ENCODE measurements at places on chromosomes 1 and 21. TPM values are rescaled to one million over a fixed set of nuclear protein-coding genes. Genes with fewer than 3 reads are reported as not detected.
A peak's percentile ranks its signal among the peaks of the same experiment; 100 is the strongest.

- no peak for DNase-seq
- no peaks in the 10 kb centered on the region for H3K27me3 ChIP-seq
- H3K27ac ChIP-seq = no peak overlapping the region
Observed at GRCh38 chr1:17765444-17766411, 10.6 kb downstream of the ACTL8 start.

- no peak overlapping the region for H3K4me3 ChIP-seq
- peaks cover 20% of the 10 kb centered on the region for H3K4me1 ChIP-seq
- no peak overlapping the region for H3K27ac ChIP-seq
- DNase-seq = no peak
- H3K27me3 ChIP-seq = no peaks in the 10 kb centered on the region
Observed at GRCh38 chr1:184483101-184483683, 96.4 kb downstream of the C1orf21 start.

- peaks cover 7% of the 10 kb centered on the region for H3K4me1 ChIP-seq
- no peaks in the 10 kb centered on the region for H3K36me3 ChIP-seq
- no peaks in the 10 kb centered on the region for H3K27me3 ChIP-seq
- H3K27ac ChIP-seq = no peak overlapping the region
- DNase-seq = no peak
Observed at GRCh38 chr1:94872771-94873495, 52.8 kb downstream of the SLC44A3 start.

DNA sequence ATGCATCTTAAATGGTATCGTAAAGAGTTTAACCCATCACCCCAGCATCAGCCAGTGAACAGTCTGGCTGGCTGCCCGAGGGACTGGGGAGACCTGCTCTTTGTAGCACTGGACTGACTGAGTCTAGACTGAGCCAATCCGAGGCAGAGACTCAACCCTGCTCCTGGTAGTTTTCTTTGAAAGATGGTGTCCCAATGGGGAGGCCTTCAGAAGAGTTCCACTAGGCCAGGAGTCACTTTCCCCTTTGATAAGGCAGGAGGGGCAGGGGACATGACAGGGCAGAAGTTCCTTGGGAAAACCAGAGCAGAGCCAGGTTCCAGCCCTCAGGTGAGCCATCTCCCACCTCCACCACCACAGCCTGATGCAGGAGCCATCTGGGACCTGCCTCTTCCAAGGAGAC is 203.5 kb downstream of the CAMTA1 start:
- DNase-seq = no peak
- H3K4me1 ChIP-seq = 0 out of 2 replicates have a peak, but pooled peaks cover 3% of the 10 kb centered on the region
- no peaks in the 10 kb centered on the region for H3K36me3 ChIP-seq
- H3K27me3 ChIP-seq = no peaks in the 10 kb centered on the region
- no peak overlapping the region for H3K27ac ChIP-seq

- peak overlapping the region; percentile 86 for H3K27ac ChIP-seq
- peak overlapping the region; percentile 85 for H3K4me3 ChIP-seq
- no peaks in the 10 kb centered on the region for H3K4me1 ChIP-seq
- no peaks in the 10 kb centered on the region for H3K27me3 ChIP-seq
Observed at GRCh38 chr1:179366093-179366800, 476 bp downstream of the AXDND1 start.

- no peaks in the 10 kb centered on the region for H3K4me1 ChIP-seq
- no peaks in the 10 kb centered on the region for H3K27me3 ChIP-seq
- peaks cover 37% of the 10 kb centered on the region for H3K36me3 ChIP-seq
- no peak overlapping the region for H3K27ac ChIP-seq
Observed at GRCh38 chr1:1669468-1670440, 10.9 kb upstream of the CDK11B start.

- H3K27ac ChIP-seq = no peak overlapping the region
- H3K27me3 ChIP-seq = no peaks in the 10 kb centered on the region
- DNase-seq = no peak
- H3K36me3 ChIP-seq = no peaks in the 10 kb centered on the region
- no peak overlapping the region for H3K4me3 ChIP-seq
Observed at GRCh38 chr1:36602184-36602583, 119.5 kb upstream of the CSF3R start.

DNA sequence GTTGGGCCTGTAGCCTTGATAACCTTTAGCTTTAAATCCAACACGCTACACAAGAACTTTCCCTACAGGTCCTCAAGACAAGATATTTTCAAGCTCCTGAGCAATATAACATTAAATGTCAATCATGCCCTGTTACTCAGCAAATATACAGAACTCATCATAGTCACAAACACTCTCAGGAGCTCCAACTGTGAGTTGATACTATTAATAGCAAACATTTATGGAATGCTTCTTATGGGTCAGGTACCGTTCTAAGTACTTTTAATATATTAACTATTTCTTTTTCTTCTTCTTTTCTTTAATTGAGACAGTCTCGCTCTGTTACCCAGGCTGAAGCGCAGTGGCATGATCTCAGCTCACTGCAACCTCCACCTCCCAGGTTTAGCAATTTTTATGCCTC is 10.1 kb downstream of the EYA3 start:
- peaks cover 5% of the 10 kb centered on the region for H3K36me3 ChIP-seq
- DNase-seq = no peak
- H3K4me1 ChIP-seq = no peaks in the 10 kb centered on the region
- no peaks in the 10 kb centered on the region for H3K27me3 ChIP-seq
- no peak overlapping the region for H3K27ac ChIP-seq

- H3K4me1 ChIP-seq = no peaks in the 10 kb centered on the region
- no peak overlapping the region for H3K27ac ChIP-seq
- no peaks in the 10 kb centered on the region for H3K36me3 ChIP-seq
- no peak overlapping the region for H3K4me3 ChIP-seq
Observed at GRCh38 chr1:212238552-212238951, 46.7 kb upstream of the PPP2R5A start.

DNA sequence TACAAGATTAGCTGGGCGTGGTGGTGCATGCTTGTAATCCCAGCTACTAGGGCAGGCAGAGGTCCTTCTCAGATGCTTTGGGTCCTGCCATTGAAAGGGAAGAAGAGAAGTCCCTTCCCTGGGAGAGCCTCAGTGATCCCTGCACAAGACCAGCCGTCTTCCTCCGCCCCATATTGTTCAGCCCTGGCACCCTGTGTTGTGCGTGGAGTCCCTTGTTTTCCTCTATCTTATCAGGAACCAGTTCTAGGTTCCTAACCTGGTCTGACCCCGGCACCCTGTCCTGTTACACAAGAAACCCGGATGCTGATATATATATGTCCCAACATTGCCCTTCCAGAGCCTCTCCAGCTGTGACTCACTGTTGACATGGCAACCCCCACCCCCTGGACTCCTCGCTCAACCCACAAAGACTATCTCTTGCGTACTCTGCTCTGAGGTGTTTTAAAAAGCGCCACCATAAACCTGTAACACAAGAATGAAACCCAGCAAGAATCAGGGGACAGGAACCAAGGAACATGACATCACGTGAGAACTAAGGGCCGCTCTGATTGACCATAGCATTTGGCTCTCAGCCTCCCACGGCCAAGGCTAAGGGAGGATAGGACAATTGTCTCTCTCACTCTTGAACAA is 4.8 kb downstream of the MX2 start:
- DNase-seq = no peak
- no peak overlapping the region for H3K4me3 ChIP-seq
- no peak overlapping the region for H3K27ac ChIP-seq
- peaks cover 1% of the 10 kb centered on the region for H3K27me3 ChIP-seq
- peaks cover 3% of the 10 kb centered on the region for H3K4me1 ChIP-seq

GRCh38 chr1:87279966-87280535 is 48.6 kb upstream of the LMO4 start:
- H3K27ac ChIP-seq = no peak overlapping the region
- no peaks in the 10 kb centered on the region for H3K4me1 ChIP-seq
- no peak overlapping the region for H3K4me3 ChIP-seq
- no peaks in the 10 kb centered on the region for H3K27me3 ChIP-seq
- H3K36me3 ChIP-seq = no peaks in the 10 kb centered on the region

- peak overlapping the region; percentile 84 for H3K27ac ChIP-seq
- DNase-seq = no peak
- H3K4me3 ChIP-seq = peak overlapping the region; percentile 38
- no peaks in the 10 kb centered on the region for H3K27me3 ChIP-seq
- peaks cover 8% of the 10 kb centered on the region for H3K36me3 ChIP-seq
- H3K4me1 ChIP-seq = no peaks in the 10 kb centered on the region
Observed at GRCh38 chr21:42892582-42892930, 553 bp upstream of the NDUFV3 start.

DNA sequence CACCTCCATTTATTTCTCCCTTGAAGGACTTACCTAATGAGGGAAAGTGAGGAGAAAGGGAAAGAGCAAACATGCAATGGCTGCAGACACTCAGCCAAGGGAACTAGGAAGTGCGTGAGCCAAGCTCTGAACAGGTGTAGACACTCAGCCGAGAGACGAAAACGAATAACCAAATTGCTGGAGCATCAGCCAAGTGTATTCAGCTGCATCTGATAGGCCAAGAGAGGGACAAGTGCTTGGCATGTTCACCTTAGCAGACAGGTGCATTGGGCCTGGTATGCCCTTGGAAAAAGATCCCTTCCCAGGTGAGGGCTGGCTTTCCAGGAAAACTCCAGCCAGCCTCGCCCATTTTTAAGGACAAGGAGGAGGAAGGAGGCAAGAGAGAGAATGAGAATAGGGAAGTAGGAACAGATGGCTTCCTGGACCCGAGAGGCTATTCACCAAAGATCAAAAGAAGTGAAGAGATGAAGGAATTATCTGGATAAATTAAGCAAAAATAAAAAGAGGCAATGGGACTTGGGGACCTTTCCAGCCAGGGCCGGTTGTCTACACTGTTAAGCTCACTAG is 184.7 kb downstream of the TOMM20 start:
- H3K4me3 ChIP-seq = no peak overlapping the region
- no peak for DNase-seq
- no peak overlapping the region for H3K27ac ChIP-seq

DNA sequence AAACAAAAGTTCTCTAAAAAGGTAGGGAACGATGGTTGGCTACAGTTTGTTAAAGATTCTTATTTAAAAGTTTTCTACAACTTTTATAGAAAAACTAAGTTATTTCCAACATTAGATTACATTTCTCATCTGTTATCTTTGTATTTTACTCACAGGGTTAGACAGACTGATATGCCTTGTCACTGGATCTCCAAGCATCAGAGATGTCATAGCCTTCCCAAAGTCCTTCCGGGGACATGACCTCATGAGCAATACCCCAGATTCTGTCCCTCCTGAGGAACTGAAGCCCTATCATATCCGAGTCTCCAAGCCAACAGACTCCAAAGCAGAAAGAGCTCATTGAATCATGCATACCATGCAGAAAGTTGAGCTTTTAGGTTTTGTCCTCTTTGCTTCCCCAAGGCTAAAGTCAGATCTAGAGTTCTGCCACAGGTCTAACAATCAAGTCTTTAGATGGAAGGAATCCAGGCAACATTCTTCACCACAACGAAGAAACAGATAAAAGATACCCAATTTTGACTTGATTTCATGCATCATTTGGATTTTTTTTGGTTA is 10.3 kb downstream of the GAS5 start:
- no peak overlapping the region for H3K4me3 ChIP-seq
- no peak for DNase-seq
- no peaks in the 10 kb centered on the region for H3K4me1 ChIP-seq
- peaks cover 6% of the 10 kb centered on the region for H3K36me3 ChIP-seq

GRCh38 chr1:154809436-154810413 is 60.4 kb downstream of the KCNN3 start:
- no peak overlapping the region for H3K27ac ChIP-seq
- DNase-seq = no peak
- no peaks in the 10 kb centered on the region for H3K27me3 ChIP-seq
- H3K4me3 ChIP-seq = no peak overlapping the region
- H3K4me1 ChIP-seq = no peaks in the 10 kb centered on the region

- no peaks in the 10 kb centered on the region for H3K27me3 ChIP-seq
- peak; percentile 14 for DNase-seq
- no peak overlapping the region for H3K27ac ChIP-seq
- no peaks in the 10 kb centered on the region for H3K4me1 ChIP-seq
- H3K4me3 ChIP-seq = no peak overlapping the region
Observed at GRCh38 chr1:85569737-85570404, 10.7 kb upstream of the CCN1 start.

GRCh38 chr1:32241001-32241763 is 5.8 kb upstream of the FAM167B start:
- peak overlapping the region; percentile 67 for H3K4me3 ChIP-seq
- H3K36me3 ChIP-seq = no peaks in the 10 kb centered on the region
- H3K27me3 ChIP-seq = no peaks in the 10 kb centered on the region
- DNase-seq = no peak
- H3K4me1 ChIP-seq = peaks cover 3% of the 10 kb centered on the region
- H3K27ac ChIP-seq = no peak overlapping the region

DNA sequence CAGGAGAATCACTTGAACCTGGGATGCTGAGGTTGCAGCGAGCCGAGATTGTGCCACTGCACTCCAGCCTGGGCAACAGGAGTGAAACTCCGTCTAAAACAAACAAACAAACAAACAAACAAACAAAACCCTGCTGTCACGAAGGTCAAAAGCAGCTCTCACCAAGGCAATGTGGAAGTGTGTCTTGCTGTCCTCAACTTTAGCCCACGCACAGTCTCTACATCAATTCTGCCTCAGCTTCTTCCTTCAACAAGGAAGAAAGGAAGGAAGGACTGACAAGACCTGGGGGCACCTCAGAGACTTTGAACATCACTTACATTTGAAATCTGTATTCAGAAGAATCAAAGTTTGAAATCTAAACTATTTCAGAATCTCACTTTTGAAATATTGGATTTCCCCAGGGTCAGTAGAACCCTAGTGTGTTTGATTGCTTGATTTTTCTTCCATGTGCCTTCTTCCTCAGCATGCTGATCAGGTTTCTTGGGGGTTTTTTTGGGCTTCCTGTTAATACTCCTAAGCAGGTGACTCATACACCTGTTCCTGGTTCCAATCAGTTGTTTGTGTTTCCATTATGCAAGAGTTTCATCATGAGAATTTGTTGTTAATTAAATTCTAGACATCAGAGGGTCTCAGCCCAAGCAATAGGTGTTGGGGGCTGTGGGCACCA is 6.5 kb upstream of the CSTB start:
- no peak overlapping the region for H3K27ac ChIP-seq
- H3K4me3 ChIP-seq = no peak overlapping the region
- H3K27me3 ChIP-seq = no peaks in the 10 kb centered on the region
- DNase-seq = no peak
- no peaks in the 10 kb centered on the region for H3K36me3 ChIP-seq

DNA sequence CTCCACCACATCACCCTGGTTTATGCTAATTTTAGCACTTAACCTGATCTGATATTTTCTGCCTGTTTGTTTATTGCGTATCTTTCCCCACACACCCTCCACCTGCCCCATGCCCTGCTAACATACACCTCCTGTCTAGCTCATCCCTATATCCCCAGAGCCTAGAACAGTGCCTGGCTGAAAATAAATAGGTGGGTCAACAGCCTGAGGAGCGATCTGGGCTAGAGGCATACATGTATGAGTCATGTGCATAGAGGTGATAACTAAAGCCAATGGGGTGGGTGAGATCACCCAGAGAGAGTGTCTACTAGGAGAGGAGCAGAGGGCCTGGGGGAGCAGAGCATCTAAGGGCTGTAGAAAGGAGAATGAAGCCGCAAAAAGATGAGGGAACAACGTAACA is 2.7 kb downstream of the HTR1D start:
- H3K36me3 ChIP-seq = 0 out of 2 replicates have a peak, but pooled peaks cover 3% of the 10 kb centered on the region
- no peak overlapping the region for H3K4me3 ChIP-seq
- H3K27ac ChIP-seq = no peak overlapping the region
- peaks cover 2% of the 10 kb centered on the region for H3K27me3 ChIP-seq
- H3K4me1 ChIP-seq = peaks cover 13% of the 10 kb centered on the region

LAPTM5 gene
- total RNA-seq = 0.37 TPM

SUSD4 gene
- total RNA-seq = 3.9 TPM

PRKACB gene
- total RNA-seq = 31.0 TPM

All from H1 (cell line).